ENCODE measurements at places on chromosomes 6 and 20.

DNA sequence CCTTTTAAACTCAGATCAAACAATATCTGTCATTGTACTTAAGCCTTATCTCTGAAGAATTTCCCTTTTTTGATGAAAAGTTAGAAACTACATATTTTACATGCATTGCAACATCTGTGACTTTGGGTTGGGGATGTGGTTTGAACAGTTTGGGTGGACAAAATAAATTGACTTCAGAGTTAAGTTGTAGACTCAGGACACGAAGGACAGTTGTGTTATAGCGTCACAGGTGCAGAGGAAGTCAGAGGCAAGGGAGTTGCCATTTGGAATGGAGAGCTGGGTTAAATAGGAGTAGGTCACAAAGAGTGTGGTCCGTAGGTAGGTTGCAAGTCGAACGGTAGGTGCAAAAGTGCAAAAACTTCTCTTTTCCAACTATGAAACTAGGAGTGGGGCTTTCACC, 46.0 kb downstream of the ZFAND3 start:
- no peak for DNase-seq

DNA sequence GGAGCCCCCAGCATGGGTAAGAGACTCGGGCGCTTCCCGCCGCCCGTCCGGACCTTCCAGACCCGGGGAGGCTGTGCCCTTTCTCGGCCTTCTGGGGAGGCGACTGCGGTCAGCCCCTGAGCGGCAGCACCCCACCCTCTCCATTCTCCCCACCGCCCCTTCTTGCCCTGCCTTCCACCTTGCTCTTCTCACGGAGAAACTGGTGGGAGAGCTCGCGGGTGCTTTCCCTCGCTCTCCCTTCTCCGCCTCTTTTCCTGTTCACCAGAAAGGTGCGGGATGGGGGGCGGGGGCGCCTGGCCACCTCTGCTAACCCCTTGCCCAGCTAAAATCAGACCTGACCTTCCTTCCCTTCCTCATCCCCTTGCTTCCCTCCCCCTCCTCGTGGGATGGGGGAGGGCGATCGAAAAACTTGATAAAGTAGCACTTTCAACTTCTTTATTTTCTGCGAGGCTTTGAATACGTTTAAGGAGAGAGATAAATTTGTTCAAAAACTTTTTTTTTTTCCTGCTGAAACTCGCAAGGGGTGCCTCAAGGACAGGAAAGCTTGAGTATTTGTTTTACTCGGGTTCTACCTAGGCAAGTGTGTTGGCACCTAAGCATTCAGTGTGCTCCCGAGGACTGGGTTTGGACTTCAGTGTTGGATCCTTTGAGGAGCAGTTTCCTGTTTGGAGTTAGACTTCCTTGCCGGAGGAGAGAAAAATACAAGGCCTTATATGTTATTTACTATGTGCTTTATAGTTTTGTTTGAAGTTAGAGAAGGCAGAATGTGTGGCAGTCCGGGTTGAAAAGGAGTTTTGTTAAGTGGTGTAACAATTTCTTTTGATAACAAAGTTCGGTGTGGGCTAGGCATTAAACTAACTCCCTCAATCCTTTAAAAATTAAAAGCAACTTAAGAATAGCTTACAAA, 897 bp downstream of the CD2AP start:
- DNase-seq = peak; percentile 42

DNA sequence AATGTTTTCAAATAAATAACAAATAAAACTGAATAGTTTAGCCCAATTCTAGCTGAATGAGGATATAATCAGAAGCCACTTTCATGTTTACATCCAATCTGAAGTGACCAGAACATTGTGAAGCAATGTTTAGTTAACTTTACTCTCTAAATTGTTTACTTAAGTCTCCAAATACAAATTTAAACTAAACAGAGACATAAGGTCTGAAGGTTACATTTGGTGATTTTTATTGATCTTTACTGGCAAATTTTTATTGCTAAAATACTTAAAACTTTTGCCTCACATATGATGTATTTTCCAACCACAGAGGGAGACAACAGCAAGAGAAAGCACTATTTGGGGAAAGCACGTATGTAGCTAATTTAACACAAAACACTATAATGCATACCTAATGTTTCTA, 106.8 kb upstream of the THEMIS start:
- no peak for DNase-seq

DNA sequence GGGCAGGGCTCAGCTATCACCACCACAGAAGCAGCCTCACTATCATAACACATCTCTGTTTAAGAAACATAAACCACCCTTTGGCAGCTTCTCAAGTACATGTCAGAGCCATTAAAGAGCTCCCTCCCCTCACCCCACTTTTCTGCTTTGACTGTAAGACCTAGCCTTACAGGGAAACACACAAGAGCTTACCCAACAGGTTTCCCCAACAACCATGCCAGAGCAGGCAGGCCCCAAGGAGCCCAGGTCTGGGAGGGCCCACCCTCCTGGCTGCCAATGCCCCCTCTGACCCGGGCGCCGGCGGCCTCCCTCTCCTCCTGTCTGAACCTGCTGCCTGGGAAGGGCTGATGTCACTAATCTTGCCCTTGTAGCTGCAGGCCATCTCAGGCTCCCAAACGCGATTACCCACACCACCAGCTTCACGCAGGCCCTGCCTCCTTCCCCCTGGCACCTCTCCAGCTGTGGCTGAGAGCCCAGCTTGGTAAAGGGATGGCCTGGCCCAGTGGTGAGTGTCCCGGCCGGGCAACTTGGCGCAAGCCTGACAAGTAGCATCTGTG, 402.0 kb downstream of the MAFB start:
- no peak for DNase-seq

GRCh38 chr20:57391439-57392301, 474 bp downstream of the RBM38 start:
- DNase-seq = no peak

- peak; percentile 87 for DNase-seq
Measured at GRCh38 chr6:27894839-27895762, 17.1 kb downstream of the OR2B2 start.

DNA sequence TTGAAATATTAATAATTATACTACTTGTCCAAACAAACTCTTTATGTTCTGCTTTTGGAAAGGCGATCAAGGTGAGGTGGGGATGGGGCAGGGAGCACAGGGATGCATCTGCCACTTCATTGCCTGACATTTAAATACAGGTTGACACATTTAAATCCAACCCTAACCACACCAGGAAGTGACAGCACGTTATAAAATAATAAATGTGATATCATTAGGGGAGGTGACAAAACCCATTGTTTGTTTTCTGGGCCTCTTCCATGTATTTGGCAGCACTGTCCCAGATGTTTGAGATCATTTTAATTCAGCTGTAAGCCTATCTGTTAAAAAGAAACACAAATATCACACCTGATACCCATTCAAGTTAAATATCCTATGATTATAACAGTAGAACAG, 342.4 kb upstream of the ARID1B start:
- DNase-seq = no peak

DNA sequence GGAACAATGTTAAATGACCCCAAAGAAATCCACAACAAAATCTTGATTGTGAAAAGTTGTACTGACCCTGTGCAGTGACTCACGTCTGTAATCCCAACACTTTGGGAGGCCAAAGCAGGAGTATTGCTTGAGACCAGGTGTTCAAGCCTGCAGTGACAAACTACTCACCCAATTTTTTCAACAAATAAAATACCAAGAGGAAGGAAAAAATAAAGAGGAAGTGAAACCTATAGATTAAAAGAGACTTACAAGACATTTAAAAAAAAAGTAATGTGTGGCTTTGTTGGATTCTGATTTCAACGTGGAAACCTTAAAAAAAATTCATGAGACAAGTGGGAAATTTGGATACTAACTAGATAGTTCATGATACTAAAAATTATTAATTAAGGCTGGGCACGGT, 31.9 kb downstream of the GINS1 start:
- no peak for DNase-seq

GRCh38 chr6:161546632-161547031, 272.8 kb upstream of the AGPAT4 start:
- DNase-seq = no peak

DNA sequence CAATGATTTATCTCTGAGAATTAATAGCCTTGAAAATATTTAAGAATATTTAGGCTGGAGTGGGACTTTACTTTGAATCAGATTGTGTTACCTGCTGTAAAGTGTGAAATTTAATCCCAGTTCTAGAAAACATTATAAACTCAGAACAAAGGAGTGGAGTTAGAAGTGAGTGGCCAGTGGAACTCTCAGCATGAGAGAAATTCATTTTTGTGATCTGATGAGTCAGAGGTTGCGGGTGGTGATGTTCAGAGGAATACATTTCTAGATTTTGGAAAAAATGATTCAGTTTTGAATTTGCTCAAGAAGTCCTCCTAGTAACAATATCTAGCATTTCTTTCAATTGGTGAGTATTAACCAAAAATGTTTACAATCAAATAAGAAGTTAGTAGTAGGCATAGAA, 167.5 kb downstream of the ZFAND3 start:
- DNase-seq = peak; percentile 65

DNA sequence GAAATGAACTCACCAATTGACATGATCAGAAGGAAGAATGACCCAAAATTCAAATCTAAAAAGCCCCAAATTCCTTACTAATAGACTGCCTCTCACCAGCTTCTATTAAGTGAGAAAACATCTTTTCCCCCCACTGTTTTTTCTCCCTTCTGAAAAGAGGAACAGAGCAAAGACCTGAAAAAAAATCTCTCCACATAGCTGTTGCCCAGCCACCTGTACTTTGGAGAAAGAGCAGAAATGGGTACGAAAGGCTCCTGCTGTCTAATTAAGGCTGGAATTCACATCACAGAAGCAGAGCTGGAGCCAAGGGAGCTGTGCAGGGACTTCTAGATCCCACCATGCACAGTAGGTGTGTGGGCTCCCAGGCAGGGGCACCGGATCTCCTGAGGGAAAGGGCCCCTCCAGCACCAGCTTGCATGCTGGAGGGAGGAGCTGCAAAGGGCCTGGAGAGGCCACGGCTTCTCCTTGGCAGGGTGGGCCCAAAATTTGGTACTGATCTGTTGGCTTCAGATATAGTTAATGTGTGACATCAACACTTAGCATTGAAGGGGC, 73.2 kb upstream of the DUSP22 start:
- no peak for DNase-seq

DNA sequence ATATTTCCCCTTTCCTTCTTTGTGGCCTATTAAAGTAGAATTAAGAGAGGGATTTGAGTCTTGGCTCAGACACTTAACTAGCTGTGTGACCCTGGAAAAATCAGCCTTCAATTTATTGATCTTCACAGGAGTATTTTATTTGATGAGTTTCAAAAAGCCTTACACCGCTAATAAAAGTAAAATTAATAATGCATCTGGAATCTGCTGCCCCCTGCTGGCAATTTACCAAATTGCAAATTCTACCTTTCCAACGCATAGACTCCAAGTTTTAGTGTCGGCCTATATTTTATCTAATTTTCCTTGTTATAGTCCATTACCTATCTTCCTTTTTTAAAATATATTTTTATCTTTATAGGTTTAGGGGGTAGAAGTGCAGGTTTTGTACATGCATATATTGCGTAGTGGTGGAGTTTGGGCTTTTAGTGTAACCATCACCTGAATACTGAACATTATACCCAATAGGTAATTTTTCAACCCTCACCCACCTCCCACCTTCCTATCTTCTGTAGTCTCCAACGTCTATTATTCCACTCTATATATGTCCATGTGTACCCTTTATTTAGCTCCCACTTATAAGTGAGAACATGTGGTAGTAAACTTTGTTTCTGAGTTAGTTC, 46.3 kb downstream of the GOPC start:
- DNase-seq = peak; percentile 54

GRCh38 chr6:163564534-163564933, 150.0 kb downstream of the QKI start:
- no peak for DNase-seq

GRCh38 chr6:32940656-32941213, at the start of gene HLA-DMB:
TSS of gene HLA-DMB (minus strand) at chr6:32941028. CDS start at chr6:32940807, 221 bp downstream.
- peak; percentile 68 for DNase-seq

- peak; percentile 56 for DNase-seq
Measured at GRCh38 chr6:127176146-127176545, 57.7 kb downstream of the RSPO3 start.

DNA sequence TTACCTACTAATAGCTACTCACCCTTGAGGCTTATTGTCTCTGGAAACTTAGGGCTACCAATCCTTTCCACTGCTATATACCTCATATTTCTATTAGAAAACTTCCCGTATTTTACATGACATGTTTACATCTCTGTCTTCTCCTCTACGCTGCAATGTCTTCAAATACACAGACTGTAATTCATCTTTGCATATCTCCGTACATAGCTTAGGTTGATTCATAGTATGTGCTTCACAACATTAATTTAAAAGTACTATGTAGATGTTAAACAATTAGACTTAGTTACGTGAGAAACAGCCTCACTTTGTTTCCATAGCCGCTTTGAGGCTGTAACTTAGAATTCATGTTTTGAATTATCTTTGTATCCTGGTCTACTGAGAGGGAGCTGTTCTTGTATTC, 35.1 kb upstream of the FKBP1C start:
- no peak for DNase-seq

DNA sequence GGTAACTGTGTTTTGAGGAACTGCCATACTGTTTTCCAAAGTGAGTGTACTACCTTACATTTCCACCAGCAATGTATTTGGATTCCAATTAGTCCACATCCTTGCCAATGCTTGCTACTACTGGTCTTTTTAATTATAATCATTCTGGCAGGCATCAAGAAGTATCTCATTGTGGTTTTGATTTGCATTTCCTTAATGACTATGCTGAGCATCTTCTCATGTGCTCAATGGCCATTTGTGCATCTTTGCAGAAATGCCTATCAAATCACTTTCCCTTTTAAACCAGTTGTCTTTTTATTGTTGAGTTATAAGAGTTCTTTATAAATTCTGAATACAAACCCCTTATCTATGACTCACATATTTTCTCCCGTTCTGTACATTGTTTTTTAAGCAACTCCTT, 75.9 kb downstream of the ATG5 start:
- no peak for DNase-seq

DNA sequence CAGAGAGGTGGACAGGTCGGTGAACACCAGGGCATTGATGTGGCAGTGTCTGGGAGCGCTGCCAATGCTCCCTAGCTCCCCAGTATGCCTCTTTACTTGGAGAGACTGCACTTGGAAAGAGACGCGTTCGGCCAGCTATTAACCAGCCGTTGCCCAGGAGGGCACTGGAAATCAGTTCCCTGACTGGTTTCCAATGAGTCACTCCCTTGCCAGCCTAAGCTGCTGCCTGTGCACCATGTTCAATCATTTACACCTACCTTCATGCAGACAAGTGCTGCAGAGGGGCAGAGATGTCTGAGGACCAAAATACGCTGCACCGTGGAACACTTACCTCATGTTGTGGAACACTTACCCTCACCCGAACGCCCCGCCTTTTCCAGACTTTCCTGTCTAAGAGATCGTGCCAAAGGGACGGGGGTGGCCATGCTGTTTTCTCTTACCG, 151.6 kb downstream of the SOBP start:
- DNase-seq = no peak
